Cardiac muscle cell (in vitro differentiated cells and primary cell): ENCODE measurements at places on chromosomes 12 and 14.
A peak's percentile ranks its signal among the peaks of the same experiment; 100 is the strongest.

- H3K27ac ChIP-seq = no peak overlapping the region
- H3K4me3 ChIP-seq = no peak overlapping the region
- peaks cover 6% of the 10 kb centered on the region for H3K36me3 ChIP-seq
- DNase-seq = no peak
- peaks cover 13% of the 10 kb centered on the region for H3K4me1 ChIP-seq
Observed at GRCh38 chr12:121783766-121784165, 9.7 kb downstream of the RHOF start.

- no peaks in the 10 kb centered on the region for H3K27me3 ChIP-seq
- no peaks in the 10 kb centered on the region for H3K4me1 ChIP-seq
- no peak overlapping the region for H3K27ac ChIP-seq
- no peaks in the 10 kb centered on the region for H3K36me3 ChIP-seq
Observed at GRCh38 chr12:128672893-128673292, 150.9 kb downstream of the SLC15A4 start.

- H3K27me3 ChIP-seq = no peaks in the 10 kb centered on the region
- DNase-seq = no peak
- H3K4me3 ChIP-seq = no peak overlapping the region
- H3K36me3 ChIP-seq = no peaks in the 10 kb centered on the region
- no peak overlapping the region for H3K27ac ChIP-seq
Observed at GRCh38 chr14:58873228-58873953, 235.6 kb downstream of the DACT1 start.

DNA sequence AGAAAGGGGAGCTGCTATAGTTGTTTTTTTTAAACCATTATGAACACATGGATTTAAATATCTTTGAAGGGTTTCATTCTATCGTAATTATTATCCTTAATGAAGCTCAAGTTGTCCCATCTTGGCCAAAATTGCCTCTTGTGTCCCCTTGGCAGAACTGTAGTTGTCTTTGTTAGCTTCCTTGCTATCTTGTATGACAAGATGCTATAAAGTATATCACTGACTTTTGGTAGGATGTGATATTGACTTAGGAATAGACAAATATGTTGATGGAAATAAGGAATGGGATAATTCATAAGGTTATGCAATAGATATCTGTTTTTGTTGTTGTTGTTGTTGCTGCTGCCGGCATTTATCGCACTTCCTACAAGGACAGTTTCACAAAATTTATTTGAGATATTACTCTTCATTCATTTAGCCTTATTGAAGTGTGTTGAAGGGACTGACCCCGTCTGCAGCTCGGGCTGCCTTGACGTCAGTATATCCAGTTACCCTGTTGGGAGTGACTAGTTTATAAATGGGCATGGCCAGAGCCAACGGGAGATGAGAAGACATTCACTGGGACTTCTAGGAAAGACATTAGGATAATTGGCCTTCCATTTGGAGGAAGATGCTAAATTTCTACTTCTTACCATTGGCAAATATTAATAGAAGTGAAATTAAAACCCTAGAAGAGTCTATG lies 26.1 kb upstream of the APOLD1 start:
- no peaks in the 10 kb centered on the region for H3K27me3 ChIP-seq
- H3K27ac ChIP-seq = no peak overlapping the region
- H3K4me1 ChIP-seq = no peaks in the 10 kb centered on the region

DNA sequence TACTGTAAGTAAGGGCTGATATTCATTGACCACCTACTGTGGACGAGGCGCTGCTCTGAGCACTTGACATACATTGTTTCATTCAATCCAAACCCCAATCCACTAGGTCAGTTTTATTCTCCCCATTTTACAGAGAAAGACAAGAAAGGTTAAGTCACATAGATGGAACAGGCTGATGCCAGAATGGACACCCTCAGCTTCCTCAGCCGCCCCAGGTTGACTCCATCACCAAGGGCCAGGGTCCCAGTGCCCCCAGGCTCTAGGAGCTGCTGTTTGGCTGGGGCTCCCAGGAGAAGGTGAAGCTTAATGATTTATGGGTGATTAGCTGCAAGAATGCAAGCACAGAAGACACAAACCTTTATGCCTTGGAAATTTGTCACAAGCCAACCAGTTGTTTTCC lies 671 bp upstream of the AQP2 start:
- no peak overlapping the region for H3K4me3 ChIP-seq
- H3K4me1 ChIP-seq = no peaks in the 10 kb centered on the region
- H3K36me3 ChIP-seq = no peaks in the 10 kb centered on the region
- H3K27me3 ChIP-seq = peaks cover under 1% of the 10 kb centered on the region
- H3K27ac ChIP-seq = no peak overlapping the region
- DNase-seq = no peak

DNA sequence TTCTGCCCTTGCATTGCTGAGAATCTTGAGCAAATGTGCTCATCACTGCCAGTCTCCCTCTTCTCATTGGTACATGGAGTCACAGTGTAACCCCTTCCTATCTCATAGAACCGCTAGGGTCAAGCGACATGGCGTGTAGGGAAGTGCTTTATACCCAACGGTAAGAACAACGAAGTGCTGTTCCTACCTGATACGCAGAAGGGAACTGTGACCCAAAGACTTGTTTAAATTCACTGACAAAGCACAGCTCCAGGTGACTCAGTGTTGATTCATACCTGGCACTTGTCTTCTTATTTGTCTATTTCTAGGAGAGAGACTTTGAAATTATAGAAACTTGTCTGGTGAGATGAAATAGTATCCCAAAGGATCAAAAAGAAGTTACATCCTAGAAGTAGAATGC lies 53.7 kb downstream of the FBXL14 start:
- H3K4me1 ChIP-seq = peaks cover 2% of the 10 kb centered on the region
- H3K36me3 ChIP-seq = no peaks in the 10 kb centered on the region
- no peak for DNase-seq
- H3K4me3 ChIP-seq = no peak overlapping the region

- peak within 1 kb of the TSS; percentile 21 for H3K4me3 ChIP-seq
- H3K27me3 ChIP-seq = peaks cover 31% of the 10 kb centered on the region
- H3K4me1 ChIP-seq = peaks cover 14% of the 10 kb centered on the region
- H3K27ac ChIP-seq = no peak within 1 kb of the TSS
Observed at GRCh38 chr12:5043589-5044419, at the start of gene KCNA5. KCNA5 (plus strand) TSS chr12:5043879; CDS start chr12:5044148, 269 bp downstream.

DNA sequence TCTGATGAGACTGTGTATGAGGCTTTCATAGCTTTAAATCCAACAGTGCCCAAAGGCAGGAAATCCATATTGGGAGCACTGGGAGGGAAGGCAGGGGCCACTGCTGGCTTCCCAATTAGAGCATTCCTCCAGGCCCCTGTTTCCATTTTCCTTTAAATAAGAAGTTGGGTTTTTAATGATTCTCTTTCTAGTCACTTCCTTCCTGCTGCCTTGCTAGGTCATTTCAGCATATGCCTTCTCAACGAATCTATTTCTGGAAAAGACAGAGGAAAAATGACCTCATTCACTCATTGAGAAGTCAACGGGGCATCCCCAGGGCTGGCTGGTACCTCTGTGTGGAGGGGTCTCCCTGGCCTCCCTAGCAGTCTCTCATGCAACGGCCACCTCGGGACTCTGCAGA lies 43.5 kb downstream of the IGF1 start:
- H3K4me3 ChIP-seq = no peak overlapping the region
- H3K27me3 ChIP-seq = no peaks in the 10 kb centered on the region
- DNase-seq = no peak

DNA sequence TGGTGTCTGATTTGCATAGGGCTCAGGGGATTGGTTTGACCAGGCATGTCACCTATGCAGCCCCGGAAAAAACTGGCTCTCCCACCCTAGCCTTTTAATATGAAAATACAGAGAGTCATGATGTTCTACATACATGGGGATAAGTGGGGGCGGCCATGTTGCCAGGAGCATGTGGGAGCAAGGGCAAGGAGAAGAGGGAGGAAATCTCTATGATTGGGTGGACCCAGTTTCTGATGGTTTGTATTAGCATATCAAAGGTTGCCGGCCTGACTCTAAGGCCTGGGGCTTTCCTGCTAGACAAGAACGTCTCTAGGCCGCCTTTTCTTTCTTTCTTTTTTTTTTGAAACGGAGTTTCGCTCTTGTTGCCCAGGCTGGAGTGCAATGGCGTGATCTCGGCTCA lies 123.4 kb upstream of the CPSF6 start:
- no peak overlapping the region for H3K4me3 ChIP-seq
- H3K36me3 ChIP-seq = no peaks in the 10 kb centered on the region
- no peak overlapping the region for H3K27ac ChIP-seq

DNA sequence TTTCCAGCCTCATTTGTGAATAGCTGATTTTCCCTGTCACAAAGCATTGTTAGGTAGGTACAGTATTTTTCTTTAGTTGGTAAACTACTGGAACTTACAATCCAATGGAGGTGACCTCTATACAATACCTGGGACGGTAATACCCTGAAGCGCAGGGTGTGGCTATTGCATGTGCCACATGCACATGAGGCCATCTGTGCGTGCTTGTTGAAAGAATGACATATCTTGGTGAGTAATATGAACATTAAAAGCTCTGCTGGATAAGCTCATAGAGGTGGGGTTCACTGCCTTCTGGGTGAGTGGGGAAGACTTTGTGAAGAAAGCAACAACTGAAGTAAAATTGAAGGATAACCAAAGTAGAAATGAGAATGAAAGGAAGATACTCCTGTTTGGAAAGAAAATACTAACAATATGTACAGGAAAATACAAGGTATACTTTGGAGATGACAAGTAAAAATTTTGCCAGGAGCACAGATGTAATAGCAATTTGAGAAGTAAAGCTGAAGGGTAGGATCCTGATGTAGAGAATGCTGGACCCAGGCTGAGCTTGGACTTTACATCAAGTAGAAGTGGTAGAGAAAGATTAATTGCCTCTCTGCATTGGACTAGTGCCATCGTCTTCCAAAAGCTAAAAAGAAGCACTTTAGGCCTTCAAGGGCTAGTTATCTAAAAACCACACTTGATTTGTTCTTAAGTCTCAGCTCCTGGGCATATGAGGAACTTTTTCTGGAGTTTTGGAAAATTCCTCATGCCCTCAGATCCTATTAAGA lies 97.1 kb downstream of the SLC38A6 start:
- no peaks in the 10 kb centered on the region for H3K4me1 ChIP-seq
- H3K27me3 ChIP-seq = no peaks in the 10 kb centered on the region
- DNase-seq = no peak
- H3K4me3 ChIP-seq = no peak overlapping the region
- no peak overlapping the region for H3K27ac ChIP-seq
- H3K36me3 ChIP-seq = no peaks in the 10 kb centered on the region

DNA sequence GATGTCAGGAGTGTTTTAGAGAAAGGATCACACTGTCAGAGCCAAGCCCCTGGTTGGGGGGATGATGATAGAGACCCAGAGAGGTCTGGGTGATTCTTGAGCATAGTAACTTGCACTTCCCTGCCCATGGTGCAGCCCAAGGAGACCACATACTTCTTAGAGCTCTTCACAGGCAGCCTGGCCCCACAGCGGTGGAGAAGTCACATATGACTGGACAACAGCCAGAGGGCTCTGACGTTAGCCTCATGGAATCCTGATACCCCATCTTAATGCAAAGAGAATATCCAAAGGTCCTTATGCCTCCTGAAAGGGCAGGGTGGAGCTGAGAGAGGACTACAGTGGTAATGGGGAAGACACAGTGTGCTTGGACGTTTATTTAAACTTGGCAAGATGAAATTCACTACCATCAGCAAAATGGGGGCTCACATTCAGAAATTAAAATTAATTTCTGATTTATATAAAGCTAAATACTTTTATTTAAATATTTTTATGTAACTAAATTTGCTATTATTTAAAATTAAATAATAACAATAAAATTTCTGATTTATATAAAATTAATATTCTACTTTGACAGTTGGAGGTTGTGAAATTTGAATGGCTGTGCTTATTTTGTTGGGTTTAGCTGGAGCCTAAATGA lies 131.3 kb downstream of the KTN1 start:
- peaks cover under 1% of the 10 kb centered on the region for H3K4me1 ChIP-seq
- no peak overlapping the region for H3K27ac ChIP-seq
- peak; percentile 64 for DNase-seq
- H3K27me3 ChIP-seq = no peaks in the 10 kb centered on the region

DNA sequence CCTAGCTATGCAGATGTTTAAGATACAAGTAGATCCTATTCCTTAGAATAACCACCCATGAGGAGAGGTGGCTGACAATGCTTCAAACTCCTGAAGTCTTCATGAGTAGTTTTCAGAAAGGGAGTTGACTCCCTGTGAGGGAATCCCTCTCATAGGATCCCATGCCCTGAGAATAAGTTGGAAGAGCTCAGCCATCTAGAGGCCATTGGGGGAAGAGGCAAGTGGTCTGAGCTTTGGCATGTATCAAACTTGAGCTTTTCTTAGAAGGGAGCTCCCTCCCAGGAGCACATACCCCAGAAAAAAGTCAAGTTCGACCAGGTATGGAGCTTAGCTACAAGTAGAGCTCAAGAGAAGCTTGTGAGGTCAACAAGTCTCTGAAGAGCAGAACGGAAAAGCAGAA lies 165.7 kb upstream of the RBM19 start:
- H3K27ac ChIP-seq = no peak overlapping the region
- H3K27me3 ChIP-seq = no peaks in the 10 kb centered on the region
- H3K4me1 ChIP-seq = peaks cover 18% of the 10 kb centered on the region
- H3K4me3 ChIP-seq = no peak overlapping the region
- DNase-seq = no peak
- no peaks in the 10 kb centered on the region for H3K36me3 ChIP-seq

DNA sequence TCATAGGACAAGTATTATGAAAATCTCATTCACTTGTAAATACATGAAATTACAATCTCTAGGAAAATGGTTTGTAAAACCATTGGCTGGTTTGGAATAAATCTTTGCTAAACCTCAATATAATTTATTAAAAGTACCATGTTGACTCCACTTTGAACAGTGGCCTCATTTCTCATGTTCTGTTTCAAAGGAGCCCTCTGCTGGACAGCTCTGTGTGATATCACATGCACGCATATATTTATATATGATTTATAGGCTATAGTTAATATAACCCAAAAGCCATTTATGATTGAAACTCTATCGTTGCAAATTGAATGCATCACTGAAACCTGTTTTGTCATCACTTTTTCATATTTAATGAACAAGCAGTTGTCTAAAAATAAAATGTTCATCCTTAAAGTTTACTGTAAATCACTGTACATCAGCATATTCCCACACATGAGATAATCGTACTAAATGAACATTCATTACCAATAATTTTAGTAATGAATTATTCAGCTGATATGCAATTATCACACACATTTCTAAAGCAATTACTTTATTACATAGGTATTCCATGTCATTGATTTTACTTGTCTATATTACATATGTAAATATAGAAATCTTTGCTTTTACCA lies 493.8 kb downstream of the NPAS3 start:
- peak; percentile 39 for DNase-seq
- no peak overlapping the region for H3K27ac ChIP-seq
- H3K27me3 ChIP-seq = no peaks in the 10 kb centered on the region
- H3K36me3 ChIP-seq = no peaks in the 10 kb centered on the region
- H3K4me3 ChIP-seq = no peak overlapping the region
- no peaks in the 10 kb centered on the region for H3K4me1 ChIP-seq

GRCh38 chr12:116650062-116650461 lies 87.8 kb downstream of the SPRING1 start:
- H3K27me3 ChIP-seq = peaks cover 4% of the 10 kb centered on the region
- no peak for DNase-seq
- no peak overlapping the region for H3K27ac ChIP-seq
- no peaks in the 10 kb centered on the region for H3K36me3 ChIP-seq
- H3K4me1 ChIP-seq = no peaks in the 10 kb centered on the region
